Natural killer cell (primary cell): ENCODE measurements at places on chromosomes 4 and X.

DNA sequence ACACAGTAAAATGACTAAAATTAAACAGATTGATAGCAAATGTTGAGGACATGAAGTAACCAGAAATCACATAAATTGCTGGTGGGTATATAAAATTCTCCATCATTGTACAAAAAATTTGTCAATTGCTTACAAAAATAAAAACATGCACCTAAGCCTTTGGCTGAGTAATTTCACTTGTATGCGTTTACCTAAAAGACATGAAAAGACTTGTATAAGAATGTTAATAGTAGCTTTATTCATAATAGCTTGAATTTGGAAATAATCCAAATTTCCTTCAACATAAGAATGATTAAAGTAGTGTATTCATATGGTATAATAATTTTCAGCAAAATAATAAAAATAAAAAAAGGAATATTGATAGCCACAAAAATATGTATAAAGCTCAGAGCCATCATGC, 37.7 kb downstream of the PDHA2 start:
- DNase-seq = no peak

DNA sequence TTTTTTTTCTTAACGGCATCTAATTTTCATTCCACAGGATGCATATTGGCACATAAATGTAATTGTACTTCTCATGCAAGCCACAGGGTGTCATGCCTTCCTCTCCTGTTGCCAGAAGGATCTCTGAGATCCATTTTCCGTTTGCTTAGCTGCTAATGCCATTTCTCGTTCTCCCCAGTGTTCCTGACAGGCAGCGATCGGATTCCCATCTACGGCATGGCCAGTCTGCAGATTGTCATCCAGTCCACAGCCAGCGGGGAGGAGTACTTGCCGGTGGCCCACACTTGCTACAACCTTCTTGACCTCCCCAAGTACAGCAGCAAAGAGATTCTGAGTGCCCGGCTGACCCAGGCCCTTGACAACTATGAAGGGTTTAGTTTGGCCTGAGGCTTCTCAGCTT, 8.9 kb upstream of the NAP1L5 start:
- no peak for DNase-seq

- DNase-seq = no peak
These were observed 64.8 kb downstream of the AFAP1 start for GRCh38 chr4:7874838-7875237.

- DNase-seq = no peak
These were observed 176.7 kb downstream of the LDB2 start for GRCh38 chr4:16721613-16722291.

DNA sequence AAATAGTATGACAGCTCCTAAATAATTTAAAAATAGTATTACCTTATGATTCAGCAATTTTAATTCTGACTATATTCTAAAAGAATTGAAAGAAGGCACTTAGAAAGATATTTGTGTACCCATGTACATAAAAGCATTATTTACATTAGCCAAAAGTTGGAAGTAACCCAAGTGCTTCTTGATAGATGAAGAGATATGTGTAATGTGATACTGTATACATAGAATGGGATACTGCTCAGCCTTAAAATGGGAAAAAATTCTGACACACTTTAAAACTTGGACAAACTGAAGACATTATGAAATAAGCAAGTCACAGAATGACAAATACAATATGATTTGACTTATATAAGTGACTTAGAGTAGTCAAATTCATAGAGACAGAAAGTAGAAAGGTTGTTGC, 112.2 kb downstream of the IDS start:
- no peak for DNase-seq

DNA sequence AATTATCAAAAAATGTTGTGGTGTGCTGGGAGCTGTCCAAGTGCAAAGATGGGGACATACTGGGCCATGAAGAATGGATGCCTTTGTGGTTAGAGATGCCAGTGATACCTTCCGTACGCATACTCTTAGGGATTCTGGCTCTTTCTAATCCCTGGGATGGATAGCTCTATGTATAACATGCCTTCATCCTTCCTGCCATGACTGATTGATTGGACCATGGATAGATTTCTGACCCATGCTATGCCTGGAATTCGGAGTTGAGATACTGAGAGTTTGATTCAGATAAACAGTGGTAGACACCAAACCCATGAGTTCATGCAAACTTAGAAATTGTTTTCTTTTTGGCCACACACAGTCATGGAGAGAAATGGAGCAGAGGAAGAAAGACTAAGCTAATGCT, 147.2 kb upstream of the WDFY3 start:
- no peak for DNase-seq

DNA sequence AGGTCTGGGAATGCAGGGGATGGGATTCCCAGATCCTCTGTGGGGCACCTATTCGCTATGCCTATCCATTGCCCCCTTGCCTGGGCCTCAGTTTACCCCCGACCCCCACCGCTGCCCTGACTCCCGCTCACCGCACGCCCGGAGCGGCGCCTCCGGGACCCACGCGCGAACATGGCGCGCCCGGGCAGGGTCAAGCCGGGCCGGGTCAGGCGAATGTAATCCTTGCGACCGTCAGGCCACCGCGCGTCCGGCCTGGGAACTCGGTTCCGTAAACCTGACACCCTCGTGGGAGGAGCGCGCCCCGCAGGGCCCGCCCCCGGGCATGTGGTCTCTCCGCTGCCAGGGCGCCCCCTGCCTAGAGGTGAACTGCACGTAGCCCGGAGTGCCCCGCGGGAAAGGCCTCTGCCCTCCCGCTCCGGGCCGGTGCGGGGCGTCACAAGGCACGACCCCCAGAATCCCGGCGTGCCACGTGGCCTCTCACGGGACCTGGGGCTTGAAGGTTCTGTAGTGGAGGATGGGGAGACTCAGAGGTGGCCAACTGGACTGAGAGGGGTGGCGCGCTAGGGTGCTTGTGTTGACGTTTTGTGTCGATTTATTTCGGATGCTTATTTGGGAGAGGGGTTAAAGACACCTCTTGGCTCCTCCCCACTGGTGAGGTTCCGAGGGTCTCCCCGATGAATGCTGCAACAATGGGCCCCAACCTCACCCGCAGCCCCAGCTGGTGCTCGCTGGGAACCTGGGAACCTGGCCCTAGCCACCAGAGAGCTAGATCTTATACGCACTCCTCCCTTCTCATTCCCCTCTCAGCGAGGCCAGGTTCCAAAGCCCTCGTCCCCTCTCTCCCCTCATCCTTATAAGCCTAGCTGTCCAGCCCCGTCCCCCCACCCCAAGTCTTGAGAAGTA, at the start of gene PRICKLE3:
TSS of gene PRICKLE3 (minus strand) at position 249 of the 903 bp plus-strand sequence. CDS start at position 173, 76 bp downstream.
- peak; percentile 81 for DNase-seq

GRCh38 chr4:48669086-48669485, 111.0 kb downstream of the FRYL start:
- DNase-seq = no peak

DNA sequence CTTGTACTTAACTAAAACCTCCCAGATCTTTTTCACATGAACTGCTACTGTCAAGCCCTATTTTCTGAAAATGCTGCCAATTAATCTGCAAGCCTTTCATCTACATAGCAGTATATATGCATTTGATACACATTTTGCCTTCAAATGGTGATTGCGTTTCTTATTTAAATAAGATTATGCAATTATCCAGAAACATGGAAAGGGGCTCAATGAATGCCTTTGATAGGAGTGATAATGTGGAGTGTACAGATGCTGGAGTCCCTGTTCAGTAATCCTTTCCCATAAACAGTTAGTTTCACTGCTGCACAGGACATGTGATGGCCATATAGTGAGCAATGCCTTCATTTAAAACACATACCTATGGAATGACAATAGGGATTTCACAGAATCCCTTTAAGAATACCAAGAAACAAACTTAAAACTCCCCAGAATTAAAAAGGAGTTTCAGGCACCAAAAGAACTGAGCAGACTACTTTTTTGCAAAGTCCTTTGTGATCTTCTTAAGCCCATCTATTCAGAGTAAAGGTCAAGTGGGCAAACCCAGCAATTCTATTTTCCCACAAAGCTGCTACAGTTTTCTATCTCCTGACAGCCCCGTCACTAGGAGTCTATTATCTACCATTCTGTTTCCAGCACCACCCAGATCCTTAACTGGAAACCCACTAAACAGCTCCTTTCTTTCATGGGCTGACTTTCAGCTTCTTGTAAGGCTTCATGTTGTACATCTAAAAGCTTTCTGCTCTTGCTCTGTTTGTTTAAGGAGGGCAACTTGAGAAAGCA, 120.3 kb downstream of the UNC5C start:
- no peak for DNase-seq

DNA sequence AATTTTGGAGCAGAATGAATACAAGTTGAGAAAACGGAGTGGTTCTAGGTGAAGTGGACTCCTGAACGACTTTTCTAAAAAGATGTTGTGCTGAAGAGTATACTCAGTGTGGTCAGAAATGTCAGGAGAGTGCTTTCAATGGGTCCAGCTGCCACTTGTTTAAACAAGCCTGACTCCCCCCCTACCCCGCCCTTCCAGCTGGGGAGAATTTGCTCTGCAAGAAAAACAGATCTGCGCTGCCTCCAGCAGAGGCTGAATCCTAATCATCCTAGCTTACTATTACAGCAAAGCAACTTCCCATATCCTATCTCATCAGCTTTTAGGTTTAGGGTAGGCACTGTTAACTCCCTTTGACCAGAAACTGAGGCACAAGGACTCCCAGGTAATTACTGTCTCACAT, 1.9 kb downstream of the MAP3K15 start:
- DNase-seq = no peak

GRCh38 chr4:64022560-64022959, 386.7 kb downstream of the TECRL start:
- no peak for DNase-seq

DNA sequence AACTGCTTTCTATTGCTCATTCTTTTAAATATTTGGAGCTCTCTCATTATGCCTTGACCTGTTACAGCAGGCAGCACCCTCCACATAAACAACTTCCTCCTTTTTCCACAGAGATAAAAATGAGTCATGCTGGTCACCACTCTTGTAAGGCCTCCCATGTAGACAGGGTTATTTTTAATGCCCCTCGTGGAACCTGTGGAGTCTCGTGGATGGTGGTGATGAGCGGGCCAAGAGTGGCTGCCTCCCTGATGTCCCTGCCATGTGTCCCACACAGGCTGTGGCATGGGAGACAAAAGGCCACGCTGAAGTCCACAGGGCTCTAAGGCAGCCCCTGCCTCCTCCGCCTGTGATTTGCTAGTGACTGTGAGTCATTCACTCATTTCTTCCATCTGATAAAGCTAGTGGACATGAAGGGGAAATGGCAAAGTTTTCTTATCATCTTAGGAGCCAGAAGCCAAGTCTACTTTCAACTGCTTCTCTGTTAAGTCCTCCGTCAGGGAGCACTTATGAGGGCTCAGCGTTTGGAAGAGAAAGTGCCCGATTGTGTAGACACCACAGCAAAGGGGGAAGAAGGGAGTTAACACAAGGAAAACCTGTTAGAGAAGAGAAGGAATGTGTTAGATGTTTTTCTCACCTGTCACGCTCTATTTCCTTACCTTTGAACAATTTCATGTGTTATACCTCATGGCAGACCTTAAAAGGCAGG, 121.6 kb upstream of the FAT1 start:
- no peak for DNase-seq

DNA sequence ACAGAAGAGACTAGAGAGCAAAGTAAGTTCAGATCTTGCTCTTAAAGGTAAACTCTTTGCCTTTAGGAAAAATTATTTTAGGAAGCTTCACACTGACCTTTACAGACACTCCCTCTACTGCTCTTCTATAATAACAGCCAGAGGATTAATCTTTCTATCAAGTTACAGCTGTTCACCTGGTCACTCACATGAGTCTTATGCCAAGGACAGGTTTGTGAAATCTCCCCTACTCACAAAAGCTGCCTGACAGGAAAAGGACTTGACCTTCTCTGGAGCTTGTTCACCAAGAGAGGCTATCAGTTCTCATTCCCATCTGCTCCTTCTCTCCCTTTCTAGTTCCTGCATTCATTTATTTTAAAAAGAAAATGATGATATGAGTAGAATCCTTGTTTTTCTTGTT, 117.3 kb downstream of the C4orf51 start:
- no peak for DNase-seq

- DNase-seq = peak; percentile 20
These were observed 112.0 kb upstream of the TBL1X start for GRCh38 chrX:9352694-9353411.

- DNase-seq = no peak
These were observed 28.5 kb downstream of the PTTG2 start for GRCh38 chr4:37988670-37989069.

GRCh38 chr4:165926307-165926706, 53.3 kb downstream of the TLL1 start:
- DNase-seq = no peak

- peak; percentile 30 for DNase-seq
These were observed 1.0 kb downstream of the SCD5 start for GRCh38 chr4:82797405-82798111.

DNA sequence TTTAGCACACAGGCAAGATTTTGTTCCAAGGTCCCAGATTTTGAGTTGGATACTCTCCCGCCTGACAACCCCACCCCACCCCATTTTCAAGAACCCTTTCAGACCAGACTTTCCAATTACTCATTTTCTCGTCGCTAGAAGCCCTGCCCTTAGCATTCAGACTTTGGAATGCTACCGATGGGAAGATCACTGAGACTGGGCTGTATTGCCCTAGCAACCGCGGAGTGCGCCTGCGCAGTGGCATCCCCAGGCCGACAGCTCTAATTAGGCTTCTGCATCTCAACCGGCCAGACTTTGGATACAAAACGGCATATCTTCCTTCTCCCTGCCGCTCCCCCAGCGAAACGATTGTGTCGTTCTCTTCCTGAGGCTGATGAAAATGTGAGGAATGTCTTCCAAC, 3.4 kb downstream of the MAGEE2 start:
- DNase-seq = no peak

GRCh38 chr4:110270492-110271197, 72.2 kb upstream of the ELOVL6 start:
- DNase-seq = no peak

DNA sequence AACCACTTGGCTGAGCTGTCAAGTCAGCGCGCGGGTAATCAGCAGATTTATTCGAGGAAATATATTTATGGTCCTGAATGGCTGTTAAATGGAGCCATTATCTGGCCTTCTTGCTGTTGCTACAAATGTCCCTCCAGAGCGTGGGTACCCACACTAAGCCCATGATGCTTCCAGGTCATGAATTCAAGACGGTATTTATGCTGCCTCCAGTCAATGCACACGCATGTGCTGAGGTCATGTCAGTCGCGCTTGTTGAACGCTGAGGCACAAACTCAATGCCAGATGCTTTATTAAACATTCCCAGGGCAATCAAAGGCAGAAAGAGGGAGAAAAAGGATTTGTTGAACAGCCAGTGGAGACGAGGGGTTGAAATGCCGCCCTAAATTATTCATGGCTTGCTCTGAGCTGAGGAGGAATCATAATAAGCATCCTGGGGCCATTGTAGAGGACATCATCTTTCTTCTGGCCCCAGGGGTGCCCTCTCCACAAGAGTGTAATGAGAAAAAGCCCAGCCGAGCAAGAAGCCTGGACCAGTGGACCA, 36.1 kb upstream of the CLDN24 start:
- no peak for DNase-seq

- no peak for DNase-seq
These were observed 51.1 kb downstream of the C4orf51 start for GRCh38 chr4:145731028-145731427.

DNA sequence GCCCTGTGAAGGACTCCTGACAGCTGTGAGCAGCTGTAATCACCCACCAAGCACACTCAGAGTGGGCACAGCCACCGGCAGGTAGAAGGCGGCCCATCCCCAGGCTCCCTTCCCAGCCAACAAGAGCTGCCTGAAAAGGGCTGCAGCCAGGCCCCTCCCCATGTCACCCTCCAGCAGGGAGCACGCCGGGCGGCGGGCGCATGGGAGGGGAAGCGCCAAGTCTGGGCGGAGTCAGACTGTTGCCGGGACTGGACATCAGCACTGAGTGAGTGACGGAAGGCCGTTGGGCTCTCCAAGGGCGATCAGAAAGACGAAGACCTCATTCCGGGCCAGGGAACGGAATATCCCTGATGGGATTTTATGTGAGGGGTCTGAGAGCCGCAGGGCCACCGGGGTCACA, 82.1 kb downstream of the PPP2R2C start:
- no peak for DNase-seq
